ENCODE measurements at places on chromosomes 13 and 19.
A peak's percentile ranks its signal among the peaks of the same experiment; 100 is the strongest.

DNA sequence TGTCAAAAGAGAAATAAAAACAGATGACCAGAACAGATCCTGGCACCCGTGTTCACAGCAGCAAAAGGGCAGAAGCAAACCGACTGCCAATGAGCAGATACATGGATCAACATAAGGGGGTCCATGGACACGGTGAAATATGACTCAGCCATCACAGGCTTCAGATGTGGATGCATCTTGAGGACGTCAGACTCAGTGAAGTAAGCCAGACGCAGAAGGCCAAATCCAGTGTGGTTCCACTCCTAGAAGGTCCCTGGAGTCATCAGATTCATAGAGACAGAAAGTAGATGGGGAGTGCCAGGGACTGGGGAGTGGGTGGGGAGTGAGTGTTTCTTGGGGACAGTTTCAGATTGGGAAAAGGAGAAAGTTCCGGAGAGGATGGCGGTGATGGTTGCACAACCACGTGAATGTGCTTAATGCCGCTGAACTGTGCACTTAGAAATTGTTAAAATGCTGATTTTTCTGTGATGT, 28.8 kb upstream of the SEMA6B start:
- DNase-seq, result no peak

GRCh38 chr19:45508861-45509691, 1.8 kb downstream of the VASP start:
- peak; percentile 61 for DNase-seq

GRCh38 chr13:20035130-20035529, 76.6 kb downstream of the ZMYM2 start:
- DNase-seq, result peak; percentile 18

DNA sequence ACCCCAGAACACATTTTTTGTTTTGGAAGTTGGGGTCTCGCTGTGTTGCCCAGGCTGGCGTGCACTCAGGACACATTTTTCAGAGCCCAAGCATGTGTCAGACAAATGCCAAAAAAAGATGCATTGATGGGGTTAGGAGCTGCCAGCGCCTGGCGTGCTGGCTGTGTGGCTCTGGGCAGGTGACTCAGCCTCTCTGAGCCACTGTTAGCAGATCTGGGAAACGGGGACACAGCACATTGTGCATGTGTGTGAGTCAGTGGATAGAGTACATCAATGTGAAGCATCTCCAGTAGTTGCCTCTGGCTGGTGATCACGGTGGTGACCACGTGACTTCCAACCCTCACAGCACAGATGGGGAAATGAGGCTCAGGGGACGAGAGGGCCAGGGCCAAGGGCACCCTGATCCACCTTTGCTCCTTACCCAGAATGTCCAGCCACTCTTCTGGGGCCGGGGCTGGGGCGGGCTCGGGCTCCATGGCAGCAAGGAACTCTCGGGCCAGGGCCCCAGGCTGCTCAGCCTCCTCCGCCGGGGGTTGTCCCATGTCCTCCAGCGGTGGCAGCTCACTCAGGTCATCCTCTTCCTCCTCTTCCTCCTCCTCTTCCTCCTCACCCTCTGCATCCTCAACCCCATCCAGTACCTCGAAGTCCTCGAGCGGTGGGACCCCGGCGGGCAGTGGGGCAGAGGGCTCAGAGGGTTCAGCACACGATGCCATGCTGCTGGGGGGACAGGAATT, 1.9 kb downstream of the FKBP8 start:
- no peak for DNase-seq

DNA sequence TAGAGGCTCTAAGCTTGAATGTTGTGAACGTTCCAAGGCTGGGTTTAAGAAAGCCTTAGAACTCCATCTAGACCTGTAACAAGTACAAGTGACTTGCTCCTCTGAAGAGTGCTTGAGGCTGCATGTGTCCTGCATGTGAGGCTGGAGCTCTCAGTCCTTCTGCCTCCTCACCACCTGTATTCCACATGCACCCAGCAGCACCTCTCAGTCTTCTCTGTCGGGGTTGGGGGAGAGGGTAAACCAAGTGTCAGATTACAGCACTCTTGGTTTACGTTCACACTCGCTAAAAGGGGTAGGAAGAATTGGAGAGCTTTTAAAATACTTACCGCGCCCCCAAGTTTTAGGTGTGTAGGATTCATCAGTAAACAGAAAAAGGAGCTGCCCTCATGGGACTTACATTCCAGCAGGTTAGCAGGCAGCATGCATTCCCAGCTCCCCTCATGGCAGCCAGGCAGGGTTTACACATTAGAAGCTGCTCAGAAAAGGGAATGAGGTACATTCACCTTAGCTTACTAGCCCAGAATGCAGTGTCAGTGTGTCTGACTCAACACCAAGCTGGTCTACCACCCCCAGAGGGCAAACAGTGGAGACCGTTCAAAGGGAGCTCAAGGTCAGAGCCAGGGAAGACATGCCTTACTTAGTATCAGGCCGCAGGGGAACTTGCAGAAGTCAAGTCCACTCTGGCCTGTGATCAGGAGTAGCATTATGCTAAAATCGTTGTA, 248.1 kb downstream of the PCCA start:
- no peak for DNase-seq

- no peak for DNase-seq
Observed at GRCh38 chr19:50266041-50266440, 62.6 kb downstream of the MYH14 start.
